ENCODE measurements at places on chromosomes 13 and 19.

GRCh38 chr19:33441828-33442227 is 68.3 kb downstream of the CEBPG start:
- DNase-seq: no peak

DNA sequence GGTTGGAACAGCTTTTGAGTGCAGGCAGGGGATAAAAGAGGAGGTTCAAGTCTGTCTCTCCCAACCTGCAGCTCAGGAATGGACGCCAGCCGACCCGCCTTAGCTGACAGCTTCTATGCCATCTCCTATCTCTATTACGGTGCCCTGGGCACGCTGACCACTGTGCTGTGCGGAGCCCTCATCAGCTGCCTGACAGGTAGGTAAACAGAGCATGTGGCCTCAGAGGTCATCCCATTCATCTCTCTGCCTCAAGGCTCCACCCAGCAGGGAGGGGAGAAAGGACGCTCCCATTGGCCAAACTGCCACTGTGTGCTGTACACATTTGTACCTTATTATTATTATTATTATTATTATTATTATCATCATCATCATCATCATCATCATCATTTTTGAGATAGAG is 16.5 kb downstream of the SLC5A5 start:
- no peak for DNase-seq

DNA sequence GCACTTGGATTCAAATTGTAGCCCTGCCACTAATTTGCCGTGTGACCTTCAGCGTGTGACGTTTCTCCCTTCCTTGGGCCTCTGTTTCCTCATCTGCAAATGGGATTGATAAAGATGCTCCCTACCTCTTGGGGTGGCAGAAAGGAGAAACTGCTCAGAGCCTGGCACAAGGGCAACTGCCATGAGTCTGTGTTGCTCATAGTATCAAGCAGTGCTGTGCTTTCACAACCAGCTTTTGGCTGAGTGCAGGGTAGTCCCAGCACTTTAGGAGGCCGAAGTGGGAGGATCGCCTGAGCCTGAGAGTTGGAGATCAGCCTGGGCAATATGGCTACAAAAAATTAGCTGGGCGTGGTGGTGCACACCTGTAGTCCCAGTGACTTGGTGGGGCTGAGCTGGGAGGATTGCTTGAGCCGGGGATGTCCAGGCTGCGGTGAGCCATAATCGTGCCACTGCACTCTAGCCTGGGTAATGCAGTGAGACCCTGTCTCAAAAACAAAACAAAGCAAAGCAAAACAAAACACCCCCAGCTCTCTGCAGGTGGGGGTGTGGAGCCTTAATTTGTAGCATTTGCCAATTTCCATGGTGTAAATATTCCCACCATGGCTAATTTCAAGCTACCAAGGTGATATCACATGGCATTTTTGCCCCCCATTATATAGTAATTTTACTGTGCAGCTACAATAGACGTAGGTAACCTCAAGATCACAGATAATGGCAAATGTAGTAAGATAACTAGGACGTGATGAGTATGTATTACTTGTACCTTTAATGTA is 1.6 kb upstream of the MARK4 start:
- DNase-seq: no peak

GRCh38 chr19:28834996-28835395 is 378.0 kb downstream of the UQCRFS1 start:
- no peak for DNase-seq

- peak; percentile 17 for DNase-seq
Observed at GRCh38 chr19:42693760-42694350, 46.4 kb downstream of the PSG3 start.

DNA sequence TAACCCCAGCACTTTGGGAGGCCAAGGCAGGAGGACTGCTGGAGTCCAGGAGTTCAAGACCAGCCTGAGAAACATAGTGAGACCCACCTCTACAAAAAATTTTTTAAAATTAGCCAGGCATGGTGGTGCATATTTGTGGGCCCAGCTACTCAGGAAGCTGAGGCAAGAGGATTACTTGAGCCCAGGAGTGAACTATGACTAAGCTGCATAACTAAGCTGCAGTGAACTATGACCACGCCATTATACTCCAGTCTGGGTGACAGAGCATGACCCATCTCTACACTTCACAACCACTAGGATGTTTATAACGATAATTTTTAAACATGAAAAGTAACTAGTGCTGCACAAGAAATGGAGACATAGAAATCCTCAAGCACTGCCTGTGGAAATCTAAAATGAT is 352.7 kb upstream of the SGCG start:
- DNase-seq: no peak

DNA sequence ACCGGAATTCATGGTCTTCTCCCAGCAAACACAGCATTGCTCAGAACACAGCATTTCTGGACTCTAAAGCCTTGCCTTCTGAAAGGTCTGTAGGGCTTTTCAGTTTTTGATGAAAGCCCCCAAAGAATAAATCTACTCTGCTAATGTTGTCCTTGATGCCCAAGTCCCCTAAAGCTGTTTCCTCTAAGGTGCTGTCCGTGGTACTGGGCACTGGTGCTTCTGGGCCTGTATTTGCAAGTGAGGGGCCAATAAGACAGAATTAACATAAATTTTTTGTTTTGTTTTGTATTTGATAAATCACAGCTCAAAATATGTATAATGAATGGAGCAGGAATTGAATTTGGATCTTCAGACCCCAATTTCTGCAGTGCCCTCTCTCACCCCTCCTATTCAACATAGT is 12.1 kb upstream of the LGALS13 start:
- no peak for DNase-seq

DNA sequence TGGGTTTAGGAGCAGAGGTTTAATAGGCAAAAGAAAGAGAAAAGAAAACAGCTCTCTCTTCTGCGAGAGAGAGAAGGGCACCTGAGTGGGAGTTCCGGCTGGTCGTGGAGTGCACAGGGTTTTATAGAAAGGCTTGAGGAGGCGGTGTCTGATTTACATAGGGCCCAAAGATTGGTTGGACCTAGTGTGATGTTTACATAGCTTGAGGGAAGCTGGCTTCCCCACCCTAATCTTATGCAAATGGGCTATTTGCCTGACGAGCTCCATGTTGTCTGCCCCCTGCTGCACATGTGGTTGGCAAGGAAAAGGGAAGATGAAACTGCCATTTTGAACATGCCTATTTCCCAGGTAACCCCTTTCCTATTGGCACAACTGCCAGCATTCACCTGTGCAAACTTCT is 21.5 kb upstream of the MEDAG start:
- no peak for DNase-seq

GRCh38 chr13:30456290-30456689 is 9.4 kb downstream of the HMGB1 start:
- no peak for DNase-seq

GRCh38 chr19:10430505-10431253 is 10.3 kb downstream of the PDE4A start:
- no peak for DNase-seq

DNA sequence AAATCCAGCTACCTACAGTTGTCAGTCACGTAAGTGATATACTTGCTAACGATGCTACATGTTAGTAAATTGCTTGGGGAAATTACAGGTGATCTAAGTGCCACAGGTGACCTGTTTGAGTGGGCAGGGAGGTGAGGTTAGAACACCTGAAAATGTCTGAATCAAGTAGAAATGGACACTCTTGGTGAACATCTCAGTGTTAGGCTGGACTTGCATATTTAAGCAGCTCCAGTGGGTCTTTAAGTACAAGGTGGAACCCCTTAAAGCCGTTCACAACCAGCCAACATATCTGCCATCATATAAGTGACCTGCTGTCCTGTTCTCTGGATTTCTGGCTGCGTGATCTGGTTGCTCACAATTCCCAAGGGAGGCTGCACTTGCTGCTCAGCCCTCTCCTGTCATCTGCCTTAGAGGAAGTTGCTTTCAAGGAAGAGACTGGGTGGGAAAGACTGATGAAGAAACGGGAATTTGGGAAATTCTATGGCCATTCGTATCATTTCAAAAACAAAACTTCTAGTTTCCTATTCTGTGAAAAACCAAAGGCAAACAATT is 244.0 kb downstream of the DCLK1 start:
- no peak for DNase-seq

DNA sequence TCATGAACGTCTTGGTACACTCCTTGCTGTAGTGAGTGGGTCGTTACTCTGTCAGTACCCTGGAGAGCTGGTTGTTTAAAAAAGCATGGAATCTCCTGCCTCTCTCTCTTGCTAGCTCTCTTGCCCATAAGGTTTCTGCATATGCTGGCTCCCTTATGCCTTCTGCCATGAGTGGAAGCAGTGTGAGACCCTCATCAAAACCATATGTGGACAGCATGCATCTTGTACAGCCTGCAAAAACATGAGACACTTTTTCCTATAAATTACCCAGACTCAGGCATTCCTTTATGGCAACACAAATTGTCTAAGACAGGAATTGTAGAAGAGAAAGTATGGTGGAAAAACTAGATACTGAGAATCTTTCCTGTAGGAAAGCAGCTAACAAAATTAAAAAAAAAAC is 516.3 kb downstream of the SLITRK6 start:
- DNase-seq: no peak

GRCh38 chr19:17340302-17340870 is 3.0 kb downstream of the GTPBP3 start:
- DNase-seq: no peak

GRCh38 chr13:28867564-28867963 is 47.4 kb downstream of the MTUS2 start:
- no peak for DNase-seq

GRCh38 chr13:46179491-46179908 is 2.5 kb downstream of the LCP1 start:
- no peak for DNase-seq

DNA sequence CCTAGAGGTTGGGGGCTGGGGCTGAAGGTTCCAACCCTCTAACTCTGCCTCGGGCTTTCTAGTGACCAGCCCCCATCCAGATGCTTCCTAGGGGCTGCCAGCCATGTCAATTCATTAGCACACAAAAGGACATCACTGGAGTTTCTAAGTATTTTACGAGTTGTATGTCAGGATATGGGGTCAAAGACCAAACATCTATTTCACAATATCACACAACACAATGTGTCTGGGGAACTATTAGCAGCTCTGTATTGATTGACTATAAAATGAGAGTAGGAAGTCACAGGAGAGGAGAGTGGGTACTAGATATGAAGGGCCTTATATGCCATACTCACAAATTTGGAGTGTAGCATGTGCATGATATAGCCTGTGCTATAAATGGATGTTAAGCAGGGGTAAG is 42.1 kb downstream of the LPAR6 start:
- DNase-seq: no peak
